ENCODE measurements at places on chromosomes 1 and 21.

DNA sequence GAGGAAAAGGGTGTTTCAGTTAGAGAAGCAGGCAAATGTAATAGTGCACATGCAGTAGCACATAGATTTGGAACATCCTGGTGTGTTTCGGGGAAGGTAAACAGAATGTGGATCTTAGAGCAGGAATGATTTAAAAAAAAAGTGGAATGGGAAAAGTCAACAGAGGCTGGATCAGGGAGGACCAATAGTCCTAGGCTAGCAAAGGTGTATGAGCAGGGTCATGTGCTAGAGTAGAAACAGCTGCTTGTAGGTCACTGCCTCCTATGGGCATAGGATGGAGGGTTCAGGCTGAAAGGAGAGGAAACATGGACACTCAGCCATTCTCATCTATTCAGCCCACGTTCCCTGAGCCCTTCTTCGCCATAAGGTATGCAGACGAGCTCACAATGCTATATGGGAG is 3.7 kb upstream of the KPNA6 start:
- no peak for ATAC-seq

DNA sequence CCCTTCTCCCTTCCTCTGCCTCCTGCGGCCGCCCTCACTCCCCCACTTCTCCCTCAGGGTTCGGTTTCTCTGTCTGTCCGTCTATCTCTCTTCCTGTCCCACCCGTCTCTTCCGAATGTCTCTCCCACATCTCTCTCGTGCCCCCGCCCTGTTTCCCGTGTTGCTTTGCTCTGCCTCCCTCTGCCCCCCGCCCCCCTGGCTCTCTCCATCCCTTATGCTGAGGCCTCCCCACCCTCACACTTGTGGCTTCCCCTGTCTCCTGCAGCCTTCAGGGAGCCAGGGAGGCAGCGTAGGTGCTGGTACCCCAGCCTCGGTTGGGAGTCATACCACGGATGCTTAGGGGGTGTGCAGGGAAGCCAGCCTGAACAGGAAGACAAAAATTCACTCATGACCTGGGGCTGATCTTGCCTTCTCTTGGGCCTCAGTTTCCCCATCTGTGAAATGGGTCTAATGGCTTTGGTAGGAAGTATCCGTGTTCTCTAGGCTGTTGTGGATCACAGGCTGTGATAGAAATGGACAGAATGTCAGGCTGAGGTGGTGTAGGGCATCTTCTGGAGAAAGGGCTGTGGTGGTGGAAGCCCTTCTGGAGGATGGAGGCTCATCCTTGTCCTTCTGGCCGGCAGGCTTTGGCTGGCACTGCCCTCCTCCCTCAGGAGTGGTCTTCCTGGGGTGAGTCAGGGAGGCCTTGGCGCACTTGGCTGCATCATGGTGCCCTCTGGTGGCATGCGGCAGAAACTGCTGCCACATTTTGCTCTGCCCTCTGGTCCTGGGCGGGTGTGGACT is 55.5 kb downstream of the FOXO6 start:
- ATAC-seq, result peak; percentile 47

DNA sequence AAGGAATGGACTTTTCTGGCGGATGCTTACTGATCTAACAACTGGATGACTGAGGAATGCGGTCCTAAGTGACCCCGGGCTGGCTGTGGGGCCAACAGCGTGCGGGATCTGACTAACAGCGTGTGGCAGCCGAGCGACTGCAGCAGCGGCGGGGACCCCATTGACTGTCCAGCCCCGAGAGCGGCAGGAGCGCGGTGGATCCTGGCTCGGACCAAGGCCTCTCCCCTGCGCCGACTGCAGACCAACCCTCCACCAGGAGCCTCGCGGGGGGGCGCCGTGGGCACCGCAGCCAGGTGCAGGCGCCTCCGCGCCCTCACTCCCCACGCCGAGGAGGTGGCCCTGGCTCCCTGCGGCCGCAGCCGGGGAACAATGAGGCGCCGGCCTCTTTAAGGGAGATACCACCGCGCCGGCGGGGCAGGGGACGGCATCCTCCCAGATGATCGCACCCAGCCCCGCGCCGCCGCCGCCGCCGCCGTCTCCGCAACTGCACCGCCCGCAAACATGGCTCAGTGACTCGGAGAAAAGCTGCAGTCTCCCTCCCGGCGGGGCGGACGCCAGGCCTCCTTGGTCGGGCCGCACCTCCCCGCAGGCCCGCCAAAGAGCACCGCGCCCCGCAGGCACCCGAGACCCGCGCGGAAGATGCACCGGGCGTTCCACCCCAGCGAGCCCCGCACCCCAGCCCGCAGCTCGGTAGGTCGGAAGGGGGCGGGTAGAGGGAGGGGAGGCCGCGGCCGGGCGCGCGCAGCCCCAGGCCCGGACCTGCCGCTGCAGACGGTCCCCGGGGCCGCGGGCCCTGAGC is 694 bp upstream of the PDIK1L start:
- ATAC-seq, result peak; percentile 58

DNA sequence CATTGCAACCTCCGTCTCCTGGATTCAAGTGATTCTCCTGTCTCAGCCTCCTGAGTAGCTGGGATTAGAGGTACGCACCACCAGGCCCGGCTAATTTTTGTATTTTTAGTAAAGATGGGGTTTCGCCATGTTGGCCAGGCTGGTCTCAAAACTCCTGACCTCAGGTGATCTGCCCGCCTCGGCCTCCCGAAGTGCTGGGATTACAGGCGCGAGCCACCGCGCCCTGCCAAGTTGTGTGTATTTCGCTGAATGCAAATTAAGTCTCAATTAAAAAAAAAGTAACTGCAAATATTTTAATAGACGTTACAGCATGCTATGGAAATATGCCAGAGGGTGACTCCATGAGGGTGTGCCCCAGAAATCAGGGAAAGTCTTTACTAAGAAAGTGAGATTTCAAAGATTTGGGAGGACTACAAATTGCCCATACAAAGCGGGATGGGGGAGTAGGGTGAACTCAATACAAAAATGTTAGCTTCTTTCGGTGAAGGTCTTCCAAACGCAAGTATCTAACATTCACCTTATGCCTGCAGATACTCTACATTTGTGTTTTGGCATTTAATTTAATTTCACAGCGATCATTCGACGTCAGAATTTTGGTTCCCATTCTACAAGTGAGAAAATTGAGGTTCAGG is 85.6 kb downstream of the NKAIN1 start:
- no peak for ATAC-seq

DNA sequence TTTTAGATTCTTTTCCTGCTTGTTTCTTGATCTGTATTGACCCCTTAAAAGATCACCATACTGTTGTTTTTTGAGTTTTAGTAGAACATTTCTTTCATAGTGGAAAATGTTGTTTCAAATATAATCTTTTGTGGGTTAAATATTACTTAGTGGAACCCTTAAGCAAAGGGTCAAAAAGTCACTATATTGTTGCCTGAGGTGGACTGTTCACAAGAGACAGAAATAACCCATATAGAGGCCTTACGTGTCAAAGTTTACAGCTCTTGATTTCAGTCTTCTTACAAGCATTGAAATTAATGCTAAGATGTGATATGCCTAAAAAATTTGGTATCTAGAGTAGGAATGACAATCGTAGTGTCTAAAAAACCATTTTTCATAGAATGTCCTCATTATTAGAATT is 6.3 kb downstream of the DNAJB4 start:
- ATAC-seq, result no peak

GRCh38 chr1:154104433-154105082 is 50.3 kb downstream of the NUP210L start:
- no peak for ATAC-seq

GRCh38 chr1:29309621-29310020 is 73.3 kb downstream of the PTPRU start:
- ATAC-seq, result no peak

DNA sequence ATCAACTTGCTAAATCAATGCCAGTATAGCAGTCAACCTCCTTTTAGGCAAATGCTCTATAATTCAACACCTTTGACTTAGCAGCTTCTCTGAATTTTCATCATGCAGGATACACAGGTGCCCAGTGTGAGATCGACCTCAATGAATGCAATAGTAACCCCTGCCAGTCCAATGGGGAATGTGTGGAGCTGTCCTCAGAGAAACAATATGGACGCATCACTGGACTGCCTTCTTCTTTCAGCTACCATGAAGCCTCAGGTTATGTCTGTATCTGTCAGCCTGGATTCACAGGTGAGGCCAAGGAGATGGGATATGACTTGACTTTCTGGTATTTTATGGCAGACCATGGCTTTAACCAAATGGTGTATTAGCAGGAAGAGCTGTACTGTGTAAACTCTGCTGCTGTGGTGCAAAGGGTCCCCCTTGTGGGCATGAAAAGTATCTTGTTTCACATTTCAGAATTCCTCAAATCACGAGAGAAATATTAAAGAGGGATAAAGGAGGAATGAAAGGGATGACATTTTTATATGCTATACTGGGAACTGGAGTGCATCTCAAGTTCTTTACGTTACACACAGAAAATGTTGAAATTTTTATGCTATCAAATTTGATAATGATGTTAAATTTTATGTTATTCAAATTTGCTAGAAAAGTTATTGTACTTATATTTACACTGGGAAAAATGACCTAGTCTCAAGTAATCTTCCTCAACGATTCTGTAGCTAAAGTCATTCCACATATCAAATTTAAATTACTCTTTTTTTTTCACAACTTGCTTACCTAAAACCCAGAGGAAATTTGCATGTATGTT is 88.9 kb downstream of the CRB1 start:
- no peak for ATAC-seq

DNA sequence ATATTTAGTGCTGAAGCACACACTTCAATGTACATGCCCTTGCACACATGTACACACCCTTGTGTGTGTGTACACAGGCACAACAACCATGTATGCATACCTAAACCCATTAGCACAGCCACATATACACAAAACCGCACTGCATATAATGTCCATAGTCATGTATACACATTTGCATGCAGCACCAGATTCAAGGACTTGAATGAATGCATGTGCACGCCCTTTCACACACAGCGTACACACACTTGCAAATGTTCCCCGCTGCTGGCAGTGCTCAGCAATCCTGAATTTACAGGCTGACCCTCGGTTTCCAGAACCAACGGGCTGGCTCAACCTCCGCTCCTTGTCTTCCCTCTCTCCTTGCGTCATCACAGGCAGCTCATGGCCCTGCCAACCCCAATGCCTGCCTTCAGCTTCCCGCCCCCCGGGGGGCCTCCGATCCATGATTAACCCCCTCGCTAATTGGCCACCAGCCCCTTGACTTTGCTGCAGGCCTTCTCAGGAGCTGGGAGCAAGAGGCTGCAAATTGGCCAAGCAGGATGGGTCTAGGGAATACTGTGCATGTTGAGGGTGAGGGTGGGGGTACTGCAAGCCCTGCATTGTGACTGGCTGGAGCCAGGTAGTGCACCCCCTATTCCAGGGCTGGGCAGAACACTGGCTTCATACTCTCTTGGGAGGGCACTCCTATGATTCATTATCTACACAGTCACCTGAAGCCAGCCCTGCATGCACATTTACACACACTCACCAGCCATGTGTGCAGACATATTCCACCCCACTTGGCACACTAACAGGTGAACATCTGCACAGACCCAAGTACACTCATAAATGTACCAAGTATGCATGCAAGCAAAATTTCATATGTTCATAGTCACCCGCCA is 7.9 kb downstream of the GPR3 start:
- ATAC-seq, result no peak

DNA sequence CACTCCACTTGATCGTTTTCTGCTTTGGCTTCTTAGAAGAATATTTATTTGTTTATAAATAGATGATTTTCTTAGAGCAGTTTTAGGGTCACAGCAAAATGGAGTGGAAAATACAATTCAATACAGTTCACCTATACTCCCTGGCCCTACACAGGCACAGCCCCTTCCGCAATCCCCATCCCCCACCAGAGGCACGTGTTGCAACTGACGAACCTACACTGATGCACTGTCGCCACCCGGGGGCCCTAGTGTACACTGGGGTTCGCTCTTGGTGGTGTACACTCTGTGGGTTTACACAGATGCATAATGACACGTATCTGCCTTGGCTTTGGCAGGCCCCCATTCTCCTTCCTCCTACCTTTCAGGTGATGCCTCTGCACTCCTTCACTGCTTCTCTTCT is 8.0 kb downstream of the ECHDC2 start:
- no peak for ATAC-seq

GRCh38 chr1:230414694-230415093 is 11.4 kb downstream of the PGBD5 start:
- ATAC-seq, result no peak

DNA sequence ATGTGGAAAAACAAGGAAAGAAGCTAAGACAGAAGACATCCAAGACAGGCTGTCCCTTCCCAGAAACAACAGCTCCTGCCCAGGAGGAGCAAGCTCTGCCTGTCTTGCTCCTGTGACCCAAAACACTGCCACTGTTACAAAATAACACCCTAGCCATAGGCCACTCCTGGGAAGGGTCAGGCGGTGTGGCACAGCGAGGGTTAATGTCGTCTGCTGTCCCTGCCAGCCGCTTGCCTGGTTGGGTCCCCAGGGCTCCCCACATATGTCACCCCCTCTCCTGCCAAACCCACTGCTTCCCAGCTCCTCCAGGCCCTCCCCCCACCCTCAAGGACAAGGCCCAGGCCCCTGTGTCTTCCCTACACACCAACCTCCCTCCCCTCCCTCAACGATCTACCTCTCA is 3.9 kb upstream of the NHLH1 start:
- no peak for ATAC-seq

DNA sequence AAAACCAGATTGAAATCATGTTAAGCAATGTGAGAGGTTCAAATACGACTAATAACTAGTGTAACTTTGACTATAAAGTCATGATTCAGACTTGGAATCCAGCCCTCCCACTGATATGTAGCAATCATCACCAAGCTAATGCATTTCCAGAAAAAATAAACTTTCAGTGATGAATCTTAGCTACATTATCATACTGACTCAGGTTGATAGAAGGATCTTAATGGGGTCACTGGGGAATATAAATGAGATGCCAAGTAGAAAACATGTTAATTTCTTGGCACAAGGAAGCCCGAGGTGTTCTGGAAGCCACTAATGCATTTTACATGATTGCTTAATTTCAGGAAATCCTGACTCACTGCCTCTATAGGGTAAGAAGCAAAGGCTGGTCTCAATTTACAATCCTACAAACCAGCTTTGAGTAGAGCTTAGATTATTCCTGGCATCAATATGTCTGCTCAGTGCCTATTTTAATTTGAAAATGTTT is 67.7 kb downstream of the SELENOF start:
- no peak for ATAC-seq

- ATAC-seq, result no peak
Observed at GRCh38 chr1:60463146-60463545, 389.6 kb upstream of the C1orf87 start.

DNA sequence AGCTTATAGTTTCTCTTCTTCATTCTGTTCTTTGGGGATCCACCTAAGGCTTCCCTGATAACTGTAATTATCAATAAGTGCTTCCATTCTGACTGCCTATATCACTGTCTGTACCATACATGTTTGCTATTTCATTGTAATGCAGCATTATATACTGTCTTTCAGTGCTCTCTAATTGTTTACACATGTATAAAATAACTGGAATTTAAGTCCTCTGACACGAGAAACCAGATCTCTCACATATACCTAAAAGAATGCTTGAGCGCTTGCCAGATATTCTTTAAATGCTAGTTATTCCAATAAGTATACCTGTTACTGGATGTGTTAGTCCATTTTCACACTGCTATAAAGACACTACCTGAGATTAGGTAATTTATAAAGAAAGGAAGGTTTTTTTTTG is 34.7 kb downstream of the CELF3 start:
- no peak for ATAC-seq
